Hepatic stellate cell (primary cell): ENCODE measurements at places on chromosomes 11 and 22.

DNA sequence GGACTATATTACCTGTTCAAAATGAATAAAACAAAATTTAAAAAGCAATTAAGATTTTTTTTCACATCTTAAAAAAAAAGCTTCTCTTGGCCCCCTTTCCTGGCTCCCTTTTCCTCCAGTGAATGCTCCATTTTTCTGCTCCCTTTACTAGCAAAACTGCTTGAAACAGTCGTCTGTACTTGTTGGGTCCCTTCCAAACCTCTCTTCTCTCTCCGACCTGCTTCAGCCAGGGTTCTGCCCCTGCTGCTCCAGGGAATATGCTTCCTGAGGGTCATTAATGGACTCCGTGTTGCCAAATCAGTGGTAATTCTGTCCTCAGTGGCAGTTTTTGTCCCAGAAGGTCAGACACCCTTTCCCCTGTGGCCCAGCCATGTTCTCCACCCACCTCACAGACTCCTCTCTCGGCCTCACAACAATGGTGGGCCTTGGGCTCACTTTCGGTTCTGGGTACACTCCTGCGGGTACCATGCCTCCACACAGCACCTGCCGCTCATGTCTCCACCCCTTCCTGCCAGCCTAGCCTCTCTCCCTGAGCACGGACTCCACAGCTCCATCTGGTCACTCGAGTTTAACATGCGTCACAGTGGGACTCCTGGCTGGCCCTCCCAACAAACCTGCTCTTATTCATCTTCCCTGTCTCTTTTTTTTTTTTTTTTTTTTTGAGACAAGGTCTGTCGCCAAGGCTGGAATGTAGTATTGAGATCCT is 7.8 kb upstream of the POLR3H start:
- no peak for DNase-seq

- no peak for DNase-seq
These were observed 8.5 kb upstream of the FXYD6 start for GRCh38 chr11:117884994-117885393.

GRCh38 chr11:24679821-24680351 is 183.0 kb downstream of the LUZP2 start:
- DNase-seq, result no peak

GRCh38 chr11:75891947-75892739 is 77.1 kb downstream of the UVRAG start:
- DNase-seq, result no peak

DNA sequence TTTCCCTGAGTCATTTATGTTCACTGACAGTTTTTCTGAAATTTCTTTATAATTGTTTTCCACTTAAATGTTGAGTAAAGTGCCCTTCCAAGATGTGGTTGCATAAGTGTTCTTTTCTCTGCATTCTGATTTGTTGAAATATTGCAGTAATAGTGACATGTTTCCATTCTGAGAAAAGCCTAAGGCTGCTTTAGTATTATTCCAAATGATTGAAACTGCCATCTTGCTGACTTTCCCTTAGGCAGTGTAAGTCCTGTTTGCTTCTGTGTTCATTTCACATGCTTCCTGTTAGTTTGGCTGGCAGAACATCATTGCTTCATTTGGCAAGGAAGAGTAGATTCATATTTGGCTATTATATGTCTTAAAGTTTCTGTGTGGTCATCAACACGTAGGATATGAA is 146.5 kb downstream of the ELP4 start:
- no peak for DNase-seq

DNA sequence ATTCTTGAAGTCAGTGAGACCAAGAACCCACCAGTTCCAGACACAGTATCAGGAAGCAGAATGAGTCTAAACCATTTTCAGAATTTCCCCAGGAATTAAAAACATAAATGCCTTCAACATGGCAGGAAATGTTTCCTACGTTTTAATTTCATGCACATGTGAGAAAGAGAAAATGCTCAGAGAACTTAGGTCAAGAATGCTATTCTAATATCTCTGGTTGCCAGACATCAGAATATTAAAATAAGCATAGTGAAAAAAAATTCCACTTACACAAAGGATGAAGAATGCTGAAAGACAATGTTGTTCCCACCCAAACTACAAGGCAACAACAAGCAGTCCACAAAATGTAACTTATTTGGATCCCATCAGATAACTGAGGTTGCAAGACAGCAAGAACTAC is 104.8 kb downstream of the RAB38 start:
- no peak for DNase-seq

DNA sequence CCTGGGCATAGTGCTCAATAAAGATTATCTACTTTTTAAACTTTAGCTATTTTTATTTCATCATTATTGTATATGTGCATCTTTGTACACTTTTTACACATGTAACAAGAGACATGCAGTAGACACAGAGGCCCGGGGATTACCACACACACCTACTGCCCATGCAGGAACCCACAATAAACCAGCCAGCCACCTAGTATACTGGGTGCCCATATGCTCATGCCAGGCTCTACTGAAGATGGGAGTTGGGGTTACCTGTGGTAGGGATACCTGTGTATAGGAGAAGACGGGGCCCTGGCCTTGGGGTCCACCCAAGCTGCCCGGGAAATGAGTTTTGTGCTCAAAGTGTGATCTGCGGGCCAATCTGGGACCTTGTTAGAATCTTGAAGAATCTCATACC is 31.2 kb upstream of the P2RY2 start:
- no peak for DNase-seq

GRCh38 chr11:123493349-123494063 is 63.4 kb downstream of the GRAMD1B start:
- no peak for DNase-seq

DNA sequence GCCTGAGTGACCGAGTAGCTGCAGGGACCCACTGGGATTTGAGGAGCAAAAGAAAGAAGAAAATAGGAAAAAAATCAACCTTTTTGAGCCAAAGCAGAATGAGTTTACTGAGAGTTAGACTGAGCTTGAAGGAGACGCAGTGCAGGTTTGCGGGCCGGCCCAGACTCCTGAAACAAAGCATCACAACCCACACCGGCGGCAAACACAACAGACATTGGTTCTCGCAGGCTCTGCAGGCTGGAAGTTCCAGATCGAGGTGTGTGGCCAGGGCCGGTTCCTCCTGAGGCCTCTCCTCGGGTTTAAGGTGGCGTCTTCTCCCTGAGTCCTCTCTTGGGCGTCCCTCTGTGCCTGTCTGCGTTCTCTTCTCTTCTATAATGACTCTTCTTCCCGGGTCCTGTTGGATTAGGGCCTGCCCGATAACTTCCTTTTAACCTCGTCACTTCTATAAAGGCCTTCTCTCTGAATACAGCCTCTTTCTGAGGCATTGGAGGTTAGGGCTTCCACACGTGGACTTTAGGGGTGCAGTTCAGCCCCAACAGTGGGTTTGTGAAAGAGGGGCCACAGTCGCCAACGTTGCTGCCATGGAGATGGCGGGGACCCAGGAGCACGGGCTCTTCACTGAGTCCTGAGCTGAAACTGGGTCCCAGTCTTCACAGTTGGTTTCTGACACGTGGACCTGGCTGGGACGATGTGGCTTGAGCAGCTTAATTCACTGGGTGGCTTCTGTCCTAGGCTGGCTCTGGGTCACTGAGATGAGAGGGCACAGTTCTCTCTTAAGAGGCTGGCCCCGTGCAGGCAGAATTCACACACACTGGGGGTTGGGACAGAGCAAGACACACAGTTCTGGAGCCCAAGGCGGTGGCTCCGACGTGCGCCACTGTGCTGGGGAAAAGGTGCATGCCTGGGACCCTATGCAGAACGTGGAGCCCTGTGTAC is 1047.7 kb downstream of the BRD1 start:
- DNase-seq, result no peak

DNA sequence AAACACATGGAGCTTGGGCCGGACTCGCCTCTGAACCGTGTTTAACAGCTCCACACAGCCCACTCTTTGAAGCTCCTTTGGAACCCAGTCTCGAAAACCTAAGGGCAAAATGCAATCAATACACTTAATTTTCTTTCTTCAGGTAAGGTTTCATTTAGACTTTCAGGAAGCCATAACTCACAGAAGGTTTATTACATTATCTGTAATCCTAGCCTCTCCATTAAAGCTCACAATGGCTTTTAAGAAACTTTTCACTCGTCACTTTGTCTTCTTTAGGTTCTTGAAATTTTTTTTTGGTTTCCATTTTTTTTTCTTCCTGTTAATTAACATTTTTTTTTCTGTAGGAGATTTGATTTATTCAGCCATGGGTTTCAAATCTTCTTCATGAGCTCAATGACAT is 91.3 kb downstream of the ARL14EP start:
- DNase-seq, result no peak

GRCh38 chr11:102017026-102017425 is 30.2 kb upstream of the CFAP300 start:
- no peak for DNase-seq

DNA sequence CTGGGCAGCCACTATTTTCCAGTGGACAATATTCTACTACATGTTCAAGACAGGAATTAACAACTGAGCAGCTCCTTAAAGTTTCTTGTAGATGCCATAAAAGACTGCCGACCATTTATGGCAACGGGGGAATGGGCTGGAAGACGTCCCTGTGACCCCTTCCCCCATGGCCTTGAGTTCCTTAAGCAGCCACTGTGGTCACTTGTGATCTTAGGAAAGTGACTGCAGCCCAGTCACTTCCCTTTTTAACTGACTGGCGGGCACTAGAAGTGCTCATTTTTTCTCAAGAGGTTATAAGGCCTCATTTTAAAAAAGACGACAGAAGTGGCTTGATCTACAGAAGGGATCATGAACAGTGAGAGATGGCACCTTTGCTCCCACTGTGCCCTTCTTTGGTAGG is 153.2 kb upstream of the NARS2 start:
- no peak for DNase-seq

DNA sequence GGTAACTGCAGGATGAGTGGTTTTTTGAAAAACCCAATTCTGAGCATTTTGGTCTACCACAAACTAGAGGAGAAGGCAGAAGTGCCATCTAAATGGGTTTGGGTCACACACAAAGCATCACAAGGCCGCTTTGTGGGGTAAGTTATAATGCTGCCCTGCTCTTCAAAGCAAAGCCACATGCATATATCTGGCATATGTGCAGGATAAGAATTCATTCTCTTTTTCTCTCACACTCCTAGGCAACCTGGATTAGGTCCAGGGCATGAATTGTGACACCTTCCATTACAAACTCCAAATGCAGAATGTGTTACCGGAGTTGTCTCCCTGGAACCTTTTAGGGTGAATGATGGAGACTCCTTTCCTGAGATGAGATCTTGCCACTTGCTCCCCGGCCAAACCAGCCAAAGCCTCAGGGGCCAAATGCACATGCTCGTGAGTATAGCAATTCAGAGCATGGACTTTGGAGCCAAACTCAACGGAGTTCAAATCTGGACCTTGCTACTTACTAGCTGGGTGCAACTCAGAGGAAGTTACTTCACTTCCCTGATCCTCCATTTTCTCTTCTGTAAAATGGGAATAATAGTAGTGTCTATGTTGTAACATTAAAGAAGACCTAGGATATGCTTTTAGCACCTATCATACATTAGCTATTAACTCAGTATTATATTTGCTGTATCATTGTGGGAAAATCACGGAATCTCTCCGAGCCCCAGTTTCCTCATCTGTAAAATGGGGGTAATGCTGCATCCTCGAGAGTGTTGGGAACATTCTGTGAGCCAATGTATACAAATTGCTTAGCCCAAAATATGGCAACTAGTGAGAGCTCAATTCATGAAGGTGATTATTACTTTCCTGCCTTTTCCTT is 96.6 kb downstream of the COMMD9 start:
- DNase-seq, result no peak

DNA sequence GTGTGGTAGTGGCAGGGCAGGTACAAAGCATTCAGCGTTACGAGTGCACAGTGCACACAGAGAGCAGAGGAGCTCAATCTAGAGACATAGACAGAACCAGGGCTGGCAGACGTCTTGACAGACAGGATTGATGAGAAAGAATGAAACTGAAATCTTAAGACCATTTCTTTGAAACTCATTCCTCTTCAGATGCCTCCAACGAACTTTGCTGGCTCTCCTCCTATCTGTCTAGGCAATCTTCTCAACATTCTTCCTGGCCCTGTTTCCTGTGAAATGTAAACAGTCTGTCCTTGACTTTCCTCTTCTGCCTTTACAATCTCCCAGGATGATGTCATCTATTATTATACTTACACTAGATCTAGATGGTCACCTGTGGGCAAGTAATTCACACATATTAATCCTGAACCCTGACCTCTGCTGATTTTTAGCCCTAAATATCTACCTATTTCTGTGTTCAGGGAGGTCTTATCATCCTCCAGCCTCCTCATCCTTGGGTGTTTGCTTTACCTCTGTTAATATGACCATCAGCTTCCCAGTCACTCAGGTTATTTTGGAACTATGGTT is 119.5 kb downstream of the ENTHD1 start:
- DNase-seq, result no peak

DNA sequence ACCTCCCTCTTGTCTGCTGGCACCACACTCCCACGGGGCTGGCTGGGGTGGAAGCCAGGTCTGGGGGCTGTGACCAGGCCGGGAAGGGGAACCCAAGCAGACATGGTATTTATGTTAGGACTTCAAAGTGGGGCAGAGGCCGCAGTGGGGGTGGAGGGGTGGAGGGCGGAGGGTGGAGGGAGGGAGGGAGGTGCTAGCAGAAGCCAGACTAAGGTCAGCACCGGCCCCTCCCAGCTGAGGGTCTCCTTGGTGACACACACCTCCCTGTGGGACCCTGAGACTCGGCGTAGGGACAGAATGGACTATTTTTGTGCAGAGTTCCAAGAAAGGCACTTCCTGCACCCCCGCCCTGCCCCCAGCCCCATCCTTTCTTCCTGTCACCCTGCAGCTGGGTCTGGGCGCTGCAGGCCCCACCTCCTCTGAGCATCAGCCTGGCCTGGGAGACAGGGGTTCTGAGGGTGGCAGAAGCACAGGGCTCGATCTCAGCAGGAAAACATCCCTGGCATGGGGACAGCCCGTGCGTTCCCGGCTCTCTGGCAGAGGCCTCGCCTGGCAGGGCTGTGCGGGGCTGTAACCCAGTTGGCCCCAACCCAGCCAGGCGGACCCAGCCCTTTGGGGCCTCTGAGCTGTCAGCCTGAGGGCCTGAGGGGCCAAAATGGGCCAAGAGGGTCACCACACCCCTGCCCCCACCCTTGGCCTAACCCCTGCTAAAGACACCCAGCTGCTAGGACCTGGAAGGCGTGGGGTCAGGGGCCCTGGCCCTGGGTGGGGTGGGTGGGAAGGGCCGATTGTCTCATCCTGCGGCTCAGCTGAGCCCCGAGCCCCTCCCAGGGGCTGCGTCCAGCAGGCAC is 9.6 kb upstream of the CD248 start:
- DNase-seq, result peak; percentile 78

DNA sequence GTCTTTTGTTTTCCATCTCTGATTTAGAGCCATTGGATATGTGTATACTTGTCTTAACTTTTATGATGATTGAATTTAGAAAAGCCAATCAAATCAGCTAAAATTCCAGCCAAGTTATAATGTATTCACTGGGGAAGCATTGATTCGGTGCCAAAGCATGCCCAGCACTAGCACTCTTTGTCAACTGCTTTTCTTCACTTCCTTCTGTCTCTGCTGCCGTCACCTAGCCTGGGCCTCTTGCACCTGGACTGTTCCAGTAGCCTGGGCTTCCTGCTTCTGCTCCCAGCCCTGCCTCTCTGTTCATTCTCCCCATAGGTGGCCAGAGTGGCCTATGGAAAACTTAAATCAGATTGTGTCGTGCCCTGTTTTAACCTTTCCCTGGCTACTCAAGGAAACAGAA is 80.7 kb downstream of the NAV2 start:
- DNase-seq, result no peak
